ENCODE measurements at places on chromosomes 7 and 10. TPM values are rescaled to one million over a fixed set of nuclear protein-coding genes. Genes with fewer than 3 reads are reported as not detected.

The COL26A1 gene
- total RNA-seq: 51.7 TPM

The MCM10 gene
- 30.7 TPM for total RNA-seq

The GSDME gene
- total RNA-seq: 9.7 TPM

The ENO4 gene
- total RNA-seq: 0.24 TPM

The FBXO24 gene
- total RNA-seq: 2.4 TPM

The AKR1C4 gene
- not detected for total RNA-seq

The GPR26 gene
- total RNA-seq: 0.07 TPM

- no peak overlapping the region for H3K27ac ChIP-seq
- H3K27me3 ChIP-seq: no peaks in the 10 kb centered on the region
- H3K36me3 ChIP-seq: no peaks in the 10 kb centered on the region
- DNase-seq: peak; percentile 95
These were observed 262.2 kb downstream of the BAMBI start for GRCh38 chr10:28939281-28940157.

DNA sequence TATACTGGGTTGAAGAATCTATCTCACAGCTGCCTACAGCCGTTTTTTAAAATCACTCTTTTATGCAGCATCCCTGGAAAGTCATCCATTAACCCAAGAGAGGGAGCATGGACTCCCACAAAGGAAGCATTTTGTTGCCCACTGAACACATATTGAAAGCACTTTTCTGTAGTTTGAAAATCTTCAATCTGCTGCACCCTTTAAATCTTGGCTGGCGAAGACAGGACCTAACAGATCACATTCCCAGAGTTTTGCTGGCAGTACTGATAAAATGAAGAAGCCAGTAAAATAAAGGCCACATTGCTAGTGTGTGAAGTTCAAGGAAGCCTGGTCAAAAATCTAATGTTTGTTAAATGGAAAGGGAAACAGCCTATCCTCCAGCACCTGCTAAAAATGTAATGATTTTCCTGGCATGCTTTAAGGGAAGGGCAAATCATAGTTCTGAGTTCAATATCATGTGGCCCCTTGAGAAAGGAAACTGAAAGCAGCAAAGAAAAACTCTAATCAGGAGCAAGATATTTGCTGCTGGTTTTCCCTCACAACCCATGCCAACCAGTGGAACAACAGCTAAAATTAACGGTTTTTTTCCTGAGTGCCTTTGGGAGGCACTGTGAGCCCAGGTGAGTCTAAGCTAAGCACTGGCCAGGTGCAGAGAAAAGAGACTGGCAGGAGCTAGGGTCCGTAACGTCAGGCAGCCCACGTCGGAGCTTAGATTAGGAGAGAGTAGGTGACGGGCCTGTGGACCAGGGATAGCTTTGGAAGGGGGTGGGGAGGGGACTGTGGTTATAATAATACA is 97.9 kb upstream of the PALS2 start:
- peaks cover 36% of the 10 kb centered on the region for H3K4me1 ChIP-seq
- H3K36me3 ChIP-seq: no peaks in the 10 kb centered on the region
- H3K27ac ChIP-seq: no peak overlapping the region
- peak; percentile 68 for DNase-seq
- H3K4me3 ChIP-seq: no peak overlapping the region

- peak overlapping the region; percentile 99 for H3K4me3 ChIP-seq
- no peak overlapping the region for H3K27ac ChIP-seq
These were observed 758 bp downstream of the DPCD start for GRCh38 chr10:101588879-101589278.

DNA sequence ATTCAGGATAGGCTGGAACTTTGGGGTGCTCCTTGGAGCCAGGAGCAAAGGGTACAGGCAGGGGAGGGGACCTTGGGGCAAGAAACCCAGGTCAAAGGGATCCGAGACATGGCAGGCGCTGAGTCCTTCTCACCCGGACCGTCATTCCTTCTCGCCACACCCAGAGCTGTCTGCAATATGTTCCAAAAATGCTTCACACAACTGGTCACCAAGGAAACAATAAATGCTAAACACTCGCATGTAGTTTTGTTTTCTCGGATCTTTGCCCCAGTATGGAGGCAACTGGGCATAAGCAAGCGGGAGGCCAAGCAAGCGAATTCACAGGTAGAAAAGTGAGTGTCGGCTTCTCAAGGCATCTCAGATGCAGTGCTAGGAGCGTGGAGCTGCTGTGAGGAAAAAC is 80.8 kb downstream of the PIP4K2A start:
- no peak overlapping the region for H3K4me3 ChIP-seq
- H3K4me1 ChIP-seq: peaks cover 21% of the 10 kb centered on the region
- DNase-seq: no peak
- H3K27ac ChIP-seq: no peak overlapping the region
- no peaks in the 10 kb centered on the region for H3K36me3 ChIP-seq
- no peaks in the 10 kb centered on the region for H3K27me3 ChIP-seq

DNA sequence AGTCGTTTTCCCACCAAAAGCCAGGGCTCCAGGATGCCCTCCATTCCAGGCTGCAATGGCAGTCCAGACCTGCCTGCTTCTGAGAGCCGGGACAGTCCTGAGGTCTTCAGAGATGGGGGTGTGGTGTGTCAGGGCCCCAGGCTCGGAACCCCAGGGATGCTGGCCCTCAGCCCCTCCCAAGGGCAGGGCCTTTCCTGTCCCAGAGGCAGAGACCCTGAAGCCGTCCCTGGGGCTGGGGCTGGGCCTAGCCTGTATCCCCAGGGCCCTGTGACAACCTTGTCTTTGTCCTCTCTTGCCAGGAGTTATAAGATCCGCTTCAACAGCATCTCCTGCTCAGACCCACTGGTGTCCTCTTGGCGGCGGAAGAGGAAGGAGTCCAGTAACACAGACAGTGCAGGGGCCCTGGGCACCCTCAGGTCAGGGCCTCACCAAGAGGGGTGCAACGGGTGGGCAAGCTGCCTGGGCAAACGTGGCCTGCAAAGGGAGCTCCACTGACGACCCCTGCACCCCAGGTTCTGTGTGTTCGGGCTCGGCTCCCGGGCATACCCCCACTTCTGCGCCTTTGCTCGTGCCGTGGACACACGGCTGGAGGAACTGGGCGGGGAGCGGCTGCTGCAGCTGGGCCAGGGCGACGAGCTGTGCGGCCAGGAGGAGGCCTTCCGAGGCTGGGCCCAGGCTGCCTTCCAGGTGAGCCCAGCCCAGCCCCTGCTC is 15.9 kb downstream of the NOS3 start:
- H3K4me1 ChIP-seq: peaks cover 14% of the 10 kb centered on the region
- 0 out of 2 replicates have a peak, but pooled peaks cover under 1% of the 10 kb centered on the region for H3K27me3 ChIP-seq
- no peak for DNase-seq
- no peak overlapping the region for H3K27ac ChIP-seq

DNA sequence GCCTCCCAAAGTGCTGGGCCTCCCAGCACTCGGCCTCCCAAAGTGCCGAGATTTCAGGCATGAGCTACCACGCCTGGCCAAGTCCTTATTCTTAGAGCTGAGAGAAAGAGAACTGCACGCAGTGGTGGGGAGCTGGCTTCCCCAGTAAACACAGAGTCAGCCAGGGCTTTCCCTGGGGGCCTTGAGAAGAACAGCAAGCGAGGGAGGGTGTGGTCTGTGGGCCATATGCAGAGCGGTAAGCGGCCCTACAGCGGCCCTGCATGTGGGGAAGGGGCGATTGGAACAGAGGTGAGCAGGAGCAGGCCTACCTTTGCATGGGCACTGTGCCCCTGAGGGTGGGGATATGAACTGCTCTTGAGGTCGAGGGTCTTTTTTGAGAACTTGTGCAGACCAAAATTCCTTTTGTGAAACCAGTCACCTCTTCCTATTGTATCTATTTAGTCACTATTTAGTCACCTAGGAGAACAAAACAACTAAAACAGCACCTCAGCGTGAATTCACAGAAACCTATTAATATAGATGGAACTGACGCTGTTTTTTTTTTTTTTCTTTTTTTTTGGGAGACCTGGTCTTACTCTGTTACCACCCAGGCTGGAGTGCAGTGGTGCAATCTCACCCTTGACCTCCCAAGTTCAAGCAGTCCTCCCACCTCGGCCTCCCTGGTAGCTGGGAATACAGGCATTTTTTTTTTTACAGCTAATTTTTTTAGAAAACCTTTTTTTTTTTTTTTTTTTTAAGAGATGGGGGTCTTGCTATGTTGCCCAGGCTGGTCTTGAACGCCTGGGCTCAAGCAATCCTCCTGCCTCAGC is 36.9 kb upstream of the SH2D4B start:
- DNase-seq: peak; percentile 48
- no peak overlapping the region for H3K4me3 ChIP-seq
- no peaks in the 10 kb centered on the region for H3K36me3 ChIP-seq

DNA sequence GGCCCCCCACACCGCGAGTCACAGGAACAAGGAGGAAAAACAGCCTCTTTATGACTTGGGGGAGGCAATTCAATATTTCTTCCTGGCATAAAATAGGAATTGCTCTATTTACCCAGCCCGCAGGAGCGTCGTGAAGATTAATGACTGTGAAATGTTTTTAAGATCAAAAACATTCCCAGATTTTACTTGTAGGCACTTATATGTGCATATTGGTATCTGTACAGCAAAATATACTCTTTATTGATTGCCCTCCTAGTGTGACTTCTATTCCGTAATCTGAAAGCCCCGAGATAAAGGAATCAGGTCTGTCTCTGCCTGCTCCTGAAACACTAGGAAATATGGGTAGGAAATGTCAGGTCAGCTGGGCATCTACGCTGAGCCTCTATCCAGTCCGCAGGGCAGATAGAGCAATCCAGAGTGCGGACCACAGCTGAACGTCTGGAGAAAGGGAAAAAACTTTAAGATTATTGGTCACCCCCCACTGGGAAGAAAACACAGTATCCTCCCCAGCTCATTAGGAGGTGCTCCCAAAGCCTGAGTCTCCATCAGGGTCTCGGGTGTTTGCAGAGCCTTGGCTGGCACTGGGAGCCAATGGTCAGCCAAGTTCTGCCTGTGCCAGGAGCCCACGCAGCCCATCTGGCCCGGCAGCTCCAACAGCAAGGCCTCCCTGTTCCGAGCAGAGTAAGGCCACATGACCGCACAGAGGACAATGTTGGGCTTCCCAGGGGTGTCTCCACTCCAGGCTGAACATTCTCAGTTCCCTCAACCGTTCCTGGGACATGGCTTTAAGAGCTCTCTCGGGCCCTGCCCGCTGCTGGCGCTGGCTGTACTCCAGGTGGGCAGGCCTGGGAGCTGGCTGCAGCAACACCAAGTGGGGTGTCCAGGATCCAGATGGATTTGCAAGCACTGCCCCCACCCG is 7.7 kb downstream of the CTBP2 start:
- DNase-seq: no peak
- H3K36me3 ChIP-seq: no peaks in the 10 kb centered on the region
- peak overlapping the region; percentile 98 for H3K27ac ChIP-seq
- H3K4me1 ChIP-seq: peaks cover 72% of the 10 kb centered on the region
- H3K27me3 ChIP-seq: no peaks in the 10 kb centered on the region

DNA sequence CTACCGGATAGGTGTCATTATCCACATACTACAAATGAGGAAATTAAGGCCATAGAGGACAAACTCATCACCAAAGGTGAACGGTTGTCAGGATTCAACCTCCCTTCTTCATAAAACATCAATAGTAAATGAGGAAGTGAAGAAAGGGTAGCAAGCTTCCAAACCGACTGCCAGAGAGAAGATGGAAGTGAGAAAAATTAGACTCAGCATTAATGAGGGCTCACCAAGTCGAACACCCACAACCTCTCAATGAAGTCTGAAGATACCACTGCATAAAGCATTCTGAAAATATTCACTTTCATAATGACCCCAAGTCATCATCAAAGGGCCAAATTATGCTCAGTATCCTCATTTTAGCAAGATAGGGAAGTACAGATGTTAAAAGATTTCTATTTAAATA is 29.6 kb downstream of the ABCB4 start:
- no peaks in the 10 kb centered on the region for H3K36me3 ChIP-seq
- H3K4me3 ChIP-seq: no peak overlapping the region
- H3K27me3 ChIP-seq: no peaks in the 10 kb centered on the region
- no peak overlapping the region for H3K27ac ChIP-seq
- DNase-seq: no peak

DNA sequence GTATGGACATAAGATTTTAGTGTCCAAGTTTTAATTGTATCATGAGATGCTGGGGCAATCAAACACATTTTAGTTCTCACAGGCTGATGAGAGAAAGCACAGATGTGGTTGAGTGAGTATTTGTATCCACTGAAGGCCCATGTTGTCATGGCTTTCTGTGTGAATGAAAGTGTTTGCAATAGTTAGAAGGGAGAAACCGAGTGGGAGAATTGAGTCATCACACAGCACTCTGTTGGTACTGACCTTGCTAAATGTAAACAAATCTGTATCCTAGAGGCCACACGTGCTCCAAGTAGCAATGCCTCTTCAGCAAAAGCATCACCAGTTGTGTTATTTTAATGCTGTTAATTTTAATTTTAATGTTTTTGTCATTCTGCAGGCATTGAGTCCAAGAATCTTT is 121.2 kb downstream of the EMX2 start:
- no peaks in the 10 kb centered on the region for H3K4me1 ChIP-seq
- no peaks in the 10 kb centered on the region for H3K36me3 ChIP-seq
- DNase-seq: no peak
- no peaks in the 10 kb centered on the region for H3K27me3 ChIP-seq
- no peak overlapping the region for H3K27ac ChIP-seq
- no peak overlapping the region for H3K4me3 ChIP-seq

GRCh38 chr10:87860156-87860795 is 3.1 kb downstream of the KLLN start:
- no peak overlapping the region for H3K27ac ChIP-seq
- H3K4me1 ChIP-seq: peaks cover 8% of the 10 kb centered on the region
- no peak overlapping the region for H3K4me3 ChIP-seq
- H3K36me3 ChIP-seq: no peaks in the 10 kb centered on the region
- H3K27me3 ChIP-seq: no peaks in the 10 kb centered on the region

- H3K4me1 ChIP-seq: peaks cover 37% of the 10 kb centered on the region
- peak; percentile 34 for DNase-seq
- no peak overlapping the region for H3K4me3 ChIP-seq
- no peak overlapping the region for H3K27ac ChIP-seq
These were observed 7.0 kb upstream of the SPAG6 start for GRCh38 chr10:22338185-22338900.

DNA sequence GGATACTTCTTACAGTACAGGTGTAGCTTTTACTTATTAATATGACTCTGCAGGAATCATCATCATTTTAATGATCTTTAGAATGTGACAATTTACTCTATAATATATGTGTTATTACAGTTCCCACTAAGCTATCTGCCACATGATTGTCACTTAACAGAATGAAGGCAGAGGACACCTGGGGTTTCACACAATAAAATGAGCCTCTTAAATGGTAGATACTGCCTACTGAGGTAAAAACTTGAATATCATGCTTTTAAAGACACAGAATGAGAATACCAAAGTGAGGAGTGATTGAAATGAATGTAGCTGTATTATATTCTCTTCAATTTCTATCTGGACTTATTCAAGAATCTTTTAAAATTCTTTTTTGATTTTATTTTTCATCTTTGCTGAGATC is 1255.3 kb upstream of the LRRN3 start:
- no peaks in the 10 kb centered on the region for H3K27me3 ChIP-seq
- no peak for DNase-seq
- no peaks in the 10 kb centered on the region for H3K36me3 ChIP-seq
- H3K4me3 ChIP-seq: no peak overlapping the region
- H3K4me1 ChIP-seq: no peaks in the 10 kb centered on the region

GRCh38 chr10:83934062-83934461 is 205.2 kb upstream of the GHITM start:
- H3K27me3 ChIP-seq: no peaks in the 10 kb centered on the region
- H3K36me3 ChIP-seq: no peaks in the 10 kb centered on the region
- H3K27ac ChIP-seq: no peak overlapping the region
- H3K4me1 ChIP-seq: peaks cover 6% of the 10 kb centered on the region
- no peak for DNase-seq

Measured in GM23338 (cell line).